CD4-positive, alpha-beta T cell (primary cell): ENCODE measurements at places on chromosomes 5 and 9.

DNA sequence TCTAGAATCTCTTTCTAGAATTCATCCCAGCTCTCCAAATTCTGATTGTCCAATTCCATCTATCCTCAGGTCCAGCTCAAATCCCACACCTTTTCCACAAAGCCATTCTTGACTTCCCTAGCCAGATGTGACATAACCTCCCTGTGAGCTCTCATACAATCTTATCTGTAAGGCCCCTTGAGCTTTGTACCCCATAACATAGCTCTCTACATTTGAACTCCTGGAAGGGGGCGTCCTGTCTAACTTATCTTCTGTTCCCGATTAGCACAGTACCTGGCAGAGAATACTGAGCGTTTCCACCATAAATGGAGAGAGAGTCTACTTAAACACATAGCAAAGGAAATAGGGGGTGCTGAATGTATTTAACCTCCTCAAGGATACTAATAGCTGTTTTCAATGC lies 251.6 kb upstream of the RGMB start:
- no peak for DNase-seq

GRCh38 chr9:694403-695154 lies 146.9 kb upstream of the DMRT1 start:
- DNase-seq: no peak

DNA sequence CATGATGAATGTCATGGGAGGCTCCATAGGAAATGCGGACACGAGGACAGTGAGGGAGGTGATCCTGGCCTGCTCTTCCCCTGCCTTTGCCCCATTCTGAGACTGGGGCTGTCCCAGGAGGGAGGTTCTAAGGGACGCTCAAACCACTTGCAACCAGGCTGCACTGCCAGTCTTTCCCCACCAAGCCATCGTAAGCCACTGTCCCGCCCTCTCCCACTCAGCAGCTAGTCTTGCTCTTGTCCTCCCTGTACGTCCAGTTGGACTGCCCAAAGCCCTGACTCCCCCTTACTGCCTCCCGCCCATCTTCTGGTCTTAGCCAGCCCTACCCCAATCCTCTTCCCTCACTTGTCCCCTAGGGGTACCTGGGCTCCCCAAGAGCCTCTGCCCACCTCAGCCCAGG lies 115.7 kb downstream of the FSTL4 start:
- DNase-seq: no peak

DNA sequence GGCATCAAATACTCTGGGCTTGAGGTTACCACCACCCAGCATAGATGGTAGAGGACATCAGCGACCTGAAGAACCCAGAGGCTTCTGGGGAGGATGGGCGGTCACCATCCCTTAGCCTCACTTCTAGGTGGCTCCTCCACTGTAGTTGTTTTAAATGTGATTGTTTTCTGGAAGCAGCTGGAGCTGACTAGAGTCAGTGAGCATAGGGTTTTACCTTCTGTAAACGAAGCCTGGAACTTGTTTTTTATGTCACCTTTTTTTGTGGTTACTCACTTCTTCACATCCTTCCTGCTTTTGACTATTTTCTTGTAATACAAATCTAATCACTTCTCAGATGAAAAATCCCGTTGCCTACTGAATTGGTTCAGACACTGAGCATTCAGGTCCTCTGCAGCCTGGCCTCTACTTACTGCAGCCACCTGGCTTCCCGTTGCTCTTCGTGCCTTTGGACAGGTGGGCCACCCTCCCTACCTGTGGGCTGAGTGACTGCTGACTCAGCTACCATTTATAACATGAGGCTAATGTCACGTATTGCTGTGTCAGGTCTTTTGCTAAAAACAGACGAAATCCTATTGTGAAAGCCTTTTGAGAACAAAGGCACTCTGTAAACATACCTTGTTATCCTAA lies 167.8 kb downstream of the MAN2A1 start:
- DNase-seq: peak; percentile 56

GRCh38 chr9:128910906-128911305 lies 9.9 kb upstream of the PHYHD1 start:
- DNase-seq: no peak

GRCh38 chr5:43798740-43799139 lies 195.8 kb downstream of the NNT start:
- no peak for DNase-seq

GRCh38 chr9:134258332-134258731 lies 67.9 kb upstream of the RXRA start:
- no peak for DNase-seq

GRCh38 chr5:76715736-76716455 lies at the start of gene F2R:
F2R (plus strand) TSS chr5:76716126; CDS start chr5:76716308, 182 bp downstream.
- DNase-seq: peak; percentile 40

DNA sequence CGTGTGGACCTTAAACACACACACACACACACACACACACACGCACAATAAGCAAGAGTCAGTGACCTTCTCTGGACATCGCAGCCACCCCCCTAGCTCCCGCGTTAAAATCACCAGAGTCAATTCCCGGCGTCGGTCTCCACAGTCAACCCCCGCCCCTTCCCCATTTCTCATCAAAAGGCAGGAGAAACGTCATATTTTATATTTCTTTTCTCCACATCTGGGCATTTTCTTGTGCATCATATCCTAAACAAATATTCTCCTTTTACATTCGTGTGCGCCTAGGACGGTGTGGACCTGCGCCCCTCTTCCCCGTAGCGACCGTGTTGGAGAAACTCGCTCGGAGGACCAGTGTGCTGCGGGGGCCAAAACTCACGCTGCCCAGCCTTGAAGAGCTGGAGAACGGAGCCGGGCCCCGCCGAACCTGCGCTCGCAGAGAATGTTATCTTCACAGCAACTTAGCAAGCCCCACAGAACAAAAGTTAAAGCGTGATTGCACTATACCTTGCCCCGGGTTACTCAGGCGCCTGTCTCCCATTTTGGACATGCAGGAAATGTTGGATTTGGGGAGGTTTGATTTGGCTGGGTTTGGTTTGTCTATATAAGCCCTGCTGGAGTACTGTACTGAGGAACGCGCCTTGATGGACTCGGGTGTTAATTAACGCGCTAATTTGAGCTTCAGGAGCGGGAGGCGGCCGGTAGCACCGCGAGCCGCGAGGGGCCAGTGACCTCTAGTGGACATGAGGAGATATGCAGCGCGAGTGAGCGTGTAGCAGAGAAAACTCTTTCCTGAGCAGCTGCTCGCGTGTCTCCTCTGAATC lies 192.4 kb downstream of the MEF2C start:
- peak; percentile 51 for DNase-seq

GRCh38 chr9:8071445-8071798 lies 271.8 kb upstream of the DMAC1 start:
- no peak for DNase-seq

DNA sequence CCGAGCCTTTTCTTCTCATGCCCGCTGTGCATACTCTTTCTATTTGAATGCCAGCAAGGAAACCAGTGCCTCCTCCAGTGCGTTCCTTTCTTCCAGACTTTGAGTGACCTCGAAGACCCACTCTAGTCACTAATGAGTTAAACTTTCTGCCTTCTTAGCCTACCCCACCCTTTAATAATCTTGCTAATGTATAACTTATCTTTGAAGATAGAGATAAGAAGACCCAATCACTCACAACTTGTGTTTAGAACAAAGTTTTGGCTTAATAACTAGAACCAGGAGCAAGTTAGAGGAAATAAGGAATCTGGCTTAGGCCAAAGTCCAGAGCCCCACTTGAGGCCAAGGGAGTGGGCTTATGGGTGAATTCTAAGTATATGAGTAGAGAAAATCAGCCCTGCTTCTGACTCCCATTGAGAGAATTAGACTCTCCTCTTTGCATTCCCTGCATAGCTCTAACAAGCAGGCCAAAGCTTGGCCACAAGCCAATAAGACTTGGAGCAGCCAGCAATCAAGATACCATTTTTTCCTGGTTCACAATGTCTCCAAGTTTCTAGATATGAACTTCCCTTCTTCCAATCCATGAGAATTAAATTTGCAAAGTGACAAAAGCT lies 181.5 kb upstream of the PIK3R1 start:
- DNase-seq: no peak

DNA sequence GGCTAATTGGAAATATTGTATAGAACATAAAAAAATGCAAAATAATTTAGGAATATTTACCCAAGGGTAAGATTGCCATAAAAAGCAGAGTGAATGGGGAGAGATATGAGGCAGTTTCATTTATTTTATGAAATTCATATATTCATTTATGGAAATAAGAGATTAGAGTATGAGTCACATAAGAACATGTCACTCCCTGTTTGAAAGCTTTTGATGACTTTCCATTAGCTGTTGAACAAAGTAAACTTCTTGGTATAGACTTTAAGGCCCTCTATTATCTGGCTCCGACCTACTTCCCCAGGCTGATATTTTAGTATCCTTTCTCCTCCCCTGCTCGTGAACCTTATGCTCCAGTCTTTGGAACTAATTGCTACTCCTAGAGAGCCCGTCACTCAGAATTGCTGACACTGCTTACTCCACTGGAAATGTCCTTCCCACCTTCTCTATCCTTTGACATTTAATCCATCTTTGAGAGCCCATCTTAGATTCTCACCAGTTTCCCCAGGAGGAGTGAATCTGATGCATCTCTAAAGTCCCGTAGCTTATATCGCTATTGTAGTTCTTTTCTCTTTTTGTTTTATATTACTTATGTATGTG lies 8.9 kb upstream of the ACTBL2 start:
- no peak for DNase-seq

- no peak for DNase-seq
Measured at GRCh38 chr9:126203313-126203712, 123.3 kb upstream of the MVB12B start.

DNA sequence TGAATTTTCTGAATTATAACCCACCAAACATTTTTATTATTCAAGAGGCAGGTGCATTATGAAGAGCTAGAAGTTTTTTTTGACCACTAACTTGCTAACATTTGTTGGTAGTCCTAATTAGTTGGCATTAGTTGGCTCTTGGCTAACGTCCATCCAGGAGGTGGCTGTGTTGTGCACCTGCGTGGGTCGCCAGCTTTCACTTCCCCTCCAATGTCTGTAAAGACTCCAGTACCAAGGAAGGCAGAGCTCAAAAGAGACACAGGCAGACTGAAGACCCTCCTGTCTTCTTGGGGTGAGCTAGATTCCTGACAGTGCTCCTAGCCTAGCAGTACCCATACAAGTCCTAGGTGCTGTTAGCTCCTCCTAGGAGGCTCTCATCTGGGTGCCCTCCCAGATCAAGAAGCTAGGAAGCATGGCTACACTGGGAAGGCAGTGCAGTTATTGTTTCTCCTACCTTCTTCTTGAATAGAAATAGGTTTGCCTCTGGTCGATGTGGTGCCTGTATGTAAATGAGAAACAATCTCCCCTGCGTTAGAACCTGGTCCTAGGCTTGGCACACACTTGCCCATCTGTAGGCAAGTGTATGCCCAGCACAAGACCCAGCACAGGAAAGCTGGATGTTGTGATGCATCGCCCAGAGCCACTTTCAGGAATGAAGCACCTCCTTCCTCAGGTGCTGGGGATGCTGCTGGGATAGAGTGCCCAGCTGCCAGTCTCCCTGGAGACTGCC lies 190.9 kb downstream of the ICE1 start:
- no peak for DNase-seq

- no peak for DNase-seq
Measured at GRCh38 chr9:99726758-99727157, 94.9 kb upstream of the NR4A3 start.
